ENCODE measurements at places on chromosomes 7 and 10.

DNA sequence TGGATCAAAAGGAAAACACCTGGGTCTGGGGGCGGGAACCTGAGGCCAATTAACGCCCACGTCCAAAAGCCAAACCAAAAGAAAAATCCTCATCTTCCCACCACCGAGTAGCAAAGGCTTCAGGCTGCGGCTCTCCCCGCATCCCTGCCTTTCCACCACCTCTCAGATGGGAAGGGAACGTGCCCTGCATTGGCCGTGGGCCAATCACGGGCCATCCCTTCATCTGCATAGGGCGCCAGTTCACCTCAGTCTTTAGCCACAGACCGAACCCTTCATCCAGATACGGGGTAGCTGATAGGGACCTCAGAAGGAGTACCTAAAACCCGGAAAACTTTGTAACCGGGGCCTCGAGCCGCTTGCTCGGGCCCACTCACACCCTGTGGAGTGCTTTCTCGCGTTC, 626 bp downstream of the PRPF18 start:
- DNase-seq, result peak; percentile 7

- DNase-seq, result no peak
These were observed 72.6 kb upstream of the NANOS1 start for GRCh38 chr10:118956802-118957442.

- no peak for DNase-seq
These were observed 39.3 kb downstream of the OGDH start for GRCh38 chr7:44645696-44646095.

DNA sequence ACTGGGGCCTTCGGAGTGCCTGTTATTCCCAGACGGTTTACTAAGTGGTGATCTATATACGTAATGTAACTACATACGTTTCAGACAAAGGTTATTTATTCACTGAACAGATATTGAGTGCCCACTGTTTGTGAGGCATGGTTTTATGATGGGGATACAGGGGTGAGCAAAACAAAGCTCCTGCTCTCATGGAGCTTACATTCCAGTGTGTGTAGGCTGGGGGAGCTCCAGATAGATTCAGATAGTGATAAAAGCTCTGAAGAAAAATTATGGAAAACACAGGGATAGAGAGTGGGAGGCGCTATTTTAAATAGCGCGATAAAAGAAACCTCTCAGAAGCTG, 466 bp upstream of the DNAJB12 start:
- no peak for DNase-seq

DNA sequence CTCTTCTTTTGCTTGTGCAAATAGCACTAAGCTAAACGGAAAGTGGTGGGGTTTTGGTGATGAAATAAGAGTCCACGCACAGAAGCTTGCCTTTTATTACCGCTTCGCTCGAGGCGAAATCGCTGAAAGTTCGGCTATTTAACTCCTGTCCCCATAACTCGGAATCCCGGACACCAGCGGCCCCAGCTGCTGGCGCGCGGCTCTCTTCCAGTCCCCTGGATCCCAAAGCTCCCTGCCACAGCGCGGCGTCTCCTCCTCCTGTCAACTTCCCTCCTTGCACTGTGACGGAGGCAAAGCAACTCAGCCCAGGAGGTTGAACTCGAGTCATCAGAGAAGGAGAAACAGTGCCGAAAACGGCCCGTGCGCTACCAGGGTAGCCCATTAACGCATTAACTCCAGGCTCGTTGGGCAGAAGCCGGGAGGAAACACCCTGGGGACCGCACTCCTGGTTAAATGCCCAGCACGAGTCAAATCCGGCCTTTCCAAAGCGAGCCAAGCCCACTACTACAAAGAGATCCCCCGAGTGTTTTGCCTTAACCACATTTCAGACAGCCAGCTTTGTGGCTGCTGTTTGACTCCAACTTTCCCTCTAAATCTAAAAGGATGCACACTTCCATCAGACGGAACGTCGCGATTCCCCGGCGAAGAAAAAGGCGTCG, 1.3 kb downstream of the SEMA3D start:
- DNase-seq, result peak; percentile 80

- DNase-seq, result no peak
These were observed 122.9 kb downstream of the NPY start for GRCh38 chr7:24406789-24407299.

- DNase-seq, result no peak
These were observed 73.9 kb upstream of the VIPR2 start for GRCh38 chr7:159218607-159219006.

DNA sequence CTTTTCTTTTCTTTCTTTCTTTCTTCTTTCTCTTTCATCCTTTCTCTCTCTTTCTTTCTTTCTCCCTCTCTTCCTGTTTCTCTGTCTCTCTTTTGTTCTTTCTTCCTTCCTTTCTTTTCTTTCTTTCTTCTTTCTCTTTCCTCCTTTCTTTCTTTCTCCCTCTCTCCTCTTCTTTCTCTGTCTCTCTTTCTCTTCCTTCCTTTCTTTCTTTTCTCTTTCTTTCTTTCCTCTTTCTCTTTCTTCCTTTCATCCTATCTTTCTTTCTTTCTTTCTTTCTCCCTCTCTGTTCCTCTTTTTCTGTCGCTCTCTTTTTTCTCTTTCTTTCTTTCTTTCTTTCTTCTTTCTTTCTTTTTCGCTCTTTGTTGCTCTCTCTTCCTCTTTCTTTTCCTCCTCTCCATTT, 1149.2 kb upstream of the AUTS2 start:
- DNase-seq, result no peak

- no peak for DNase-seq
These were observed 41.3 kb upstream of the AOAH start for GRCh38 chr7:36765605-36766004.

DNA sequence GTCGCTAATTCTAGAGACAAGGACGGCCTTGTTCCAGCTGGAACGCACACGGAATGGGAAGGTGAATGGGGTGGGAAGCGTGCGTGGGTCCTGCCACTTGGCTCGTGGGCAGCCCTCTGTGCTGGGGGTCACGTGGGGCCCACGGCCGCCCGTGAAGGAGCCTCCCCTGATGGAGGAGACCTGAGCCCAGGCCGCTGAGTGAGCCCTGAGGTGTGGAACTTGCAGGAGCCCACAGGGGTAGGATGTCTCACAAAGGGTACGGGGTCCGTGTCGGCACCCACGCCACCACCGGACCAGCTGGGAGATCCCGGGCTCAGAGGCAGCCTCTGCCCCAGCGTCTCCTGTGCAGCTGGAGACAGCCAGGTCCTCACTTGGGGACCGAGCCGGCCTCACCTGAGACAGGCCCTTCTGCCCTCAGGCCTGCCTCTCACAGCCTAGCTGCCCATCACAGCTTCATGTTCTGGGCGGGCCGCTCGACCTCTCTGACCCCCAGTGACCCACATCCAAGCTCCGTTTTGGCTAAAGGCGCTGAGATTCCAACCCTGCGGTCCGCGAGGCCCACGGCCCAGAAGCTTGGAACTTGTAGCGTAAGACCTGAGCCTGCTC, 84.8 kb downstream of the FOXL3 start:
- peak; percentile 26 for DNase-seq

GRCh38 chr10:78846071-78846470, 222.7 kb upstream of the ZMIZ1 start:
- DNase-seq, result no peak

GRCh38 chr10:33066558-33067236, 108.7 kb upstream of the ITGB1 start:
- DNase-seq, result no peak

DNA sequence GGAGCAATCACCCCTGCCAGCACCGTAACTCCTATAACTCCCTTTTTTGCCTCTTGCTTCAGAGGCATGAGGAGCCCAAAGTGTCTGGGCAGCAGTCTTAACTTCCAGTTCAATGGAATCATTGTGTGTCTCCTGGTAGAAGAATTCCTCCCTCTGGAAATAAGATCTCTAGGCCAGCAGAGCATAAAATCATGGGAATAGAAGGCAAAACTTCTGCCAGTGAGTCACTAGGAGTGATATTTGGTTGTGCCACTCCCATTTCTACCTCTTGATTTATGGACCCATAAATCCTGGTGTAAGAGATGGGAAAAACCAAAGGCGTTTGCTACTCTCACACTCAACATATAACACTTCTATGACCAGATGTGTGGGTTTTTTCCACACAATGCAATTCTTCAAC, 104.9 kb upstream of the FAM180A start:
- DNase-seq, result no peak

GRCh38 chr7:50281680-50282445, 22.7 kb upstream of the IKZF1 start:
- no peak for DNase-seq

DNA sequence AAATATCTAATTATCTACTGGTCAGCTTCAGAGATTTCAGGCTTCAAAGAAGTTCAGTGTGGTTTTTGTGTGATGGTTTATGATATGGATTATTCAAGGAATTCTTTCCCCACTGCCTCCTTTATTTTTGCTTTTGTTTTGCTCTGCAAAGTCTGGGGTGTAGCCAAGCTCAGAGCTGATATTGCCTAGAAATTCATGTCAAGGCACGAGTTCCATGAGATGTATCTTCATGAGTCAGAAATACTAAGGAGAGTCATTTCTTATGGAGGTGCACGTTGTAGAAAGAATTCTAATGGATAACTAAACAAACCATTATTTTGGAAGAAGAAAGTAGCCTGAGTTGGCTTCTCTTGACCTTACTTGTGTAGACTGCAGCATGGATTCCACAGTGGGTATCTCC, 37.4 kb downstream of the VIM start:
- DNase-seq, result no peak

- no peak for DNase-seq
These were observed 438.0 kb downstream of the CNTNAP2 start for GRCh38 chr7:146554556-146554955.

DNA sequence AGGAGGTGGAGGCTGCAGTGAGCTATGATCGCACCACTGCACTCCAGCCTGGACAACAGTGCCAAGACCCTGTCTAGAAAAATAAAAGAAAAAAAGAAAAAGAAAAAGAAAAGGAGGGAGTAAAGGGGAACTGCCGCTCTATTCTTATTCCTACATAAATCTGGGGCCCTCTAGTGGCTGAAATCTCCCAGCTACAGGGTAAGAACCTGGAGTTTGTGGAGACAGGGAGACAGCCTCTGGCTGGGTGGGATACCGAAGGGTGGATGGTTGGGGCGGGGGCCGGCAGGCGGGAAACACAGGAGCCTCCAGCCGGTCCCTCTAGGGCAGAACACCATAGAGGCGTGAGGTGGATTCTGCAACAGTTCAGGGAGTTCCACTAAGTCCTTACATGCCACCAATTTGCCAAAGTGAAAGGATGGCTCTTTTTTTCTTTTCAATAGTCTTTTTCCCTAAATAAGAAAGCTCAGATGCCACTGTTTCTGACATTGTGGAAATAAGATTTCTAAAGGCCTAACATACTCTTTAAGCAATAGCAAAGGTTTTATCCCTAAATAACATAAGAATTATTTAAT, 117.3 kb downstream of the SVIL start:
- DNase-seq, result no peak

GRCh38 chr10:80805343-80806020, 267.8 kb downstream of the SH2D4B start:
- DNase-seq, result no peak

- DNase-seq, result peak; percentile 56
These were observed 506.4 kb upstream of the C7orf33 start for GRCh38 chr7:148084138-148084537.

- no peak for DNase-seq
These were observed 153.6 kb downstream of the CACNB2 start for GRCh38 chr10:18293536-18294510.

- no peak for DNase-seq
These were observed 39.4 kb downstream of the ADRB1 start for GRCh38 chr10:114083040-114083439.

DNA sequence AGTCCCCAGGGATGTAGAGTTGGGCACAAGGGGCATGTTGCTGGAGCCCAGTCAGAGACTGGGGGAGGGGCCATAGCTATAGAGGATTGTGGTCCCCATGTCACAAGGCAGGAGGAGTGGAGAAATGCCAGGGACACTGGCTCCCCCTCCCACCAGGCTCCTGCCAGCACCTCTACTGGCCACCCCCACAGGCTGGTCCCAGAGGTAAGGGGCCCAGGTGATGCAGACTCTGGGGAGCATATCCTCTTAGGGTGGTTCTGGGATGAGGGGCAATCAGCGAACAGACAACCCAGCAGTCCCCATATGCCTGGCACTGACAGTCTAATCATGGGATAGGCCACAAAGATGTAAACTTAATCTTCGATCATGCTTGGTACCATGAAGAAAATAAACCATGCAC, 21.2 kb downstream of the C10orf71 start:
- DNase-seq, result no peak

DNA sequence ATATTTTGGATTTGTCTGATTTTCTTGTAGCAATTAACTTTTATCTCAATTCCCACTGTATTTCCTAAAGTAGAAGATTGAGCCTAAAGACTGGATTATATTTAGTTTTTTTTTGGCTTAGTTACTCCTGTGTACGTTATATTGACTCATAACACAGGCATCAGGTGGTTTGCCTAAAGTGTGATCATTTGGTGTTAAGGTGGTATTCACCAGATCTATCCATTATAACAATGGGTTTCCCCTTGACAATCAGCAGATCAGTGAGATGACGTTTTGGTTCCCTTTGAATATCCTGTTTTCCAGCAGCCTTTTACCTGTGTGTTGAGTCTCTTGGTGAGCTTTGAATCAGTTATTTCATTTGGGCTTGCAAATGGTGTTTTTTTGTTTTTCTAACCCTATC, 18.1 kb downstream of the MAPK8 start:
- DNase-seq, result no peak

GRCh38 chr7:129356176-129356575, 78.1 kb upstream of the STRIP2 start:
- DNase-seq, result no peak

GRCh38 chr10:74558403-74558802, 268.0 kb upstream of the KAT6B start:
- DNase-seq, result no peak

GRCh38 chr10:124030492-124031110, 62.8 kb downstream of the CHST15 start:
- no peak for DNase-seq

DNA sequence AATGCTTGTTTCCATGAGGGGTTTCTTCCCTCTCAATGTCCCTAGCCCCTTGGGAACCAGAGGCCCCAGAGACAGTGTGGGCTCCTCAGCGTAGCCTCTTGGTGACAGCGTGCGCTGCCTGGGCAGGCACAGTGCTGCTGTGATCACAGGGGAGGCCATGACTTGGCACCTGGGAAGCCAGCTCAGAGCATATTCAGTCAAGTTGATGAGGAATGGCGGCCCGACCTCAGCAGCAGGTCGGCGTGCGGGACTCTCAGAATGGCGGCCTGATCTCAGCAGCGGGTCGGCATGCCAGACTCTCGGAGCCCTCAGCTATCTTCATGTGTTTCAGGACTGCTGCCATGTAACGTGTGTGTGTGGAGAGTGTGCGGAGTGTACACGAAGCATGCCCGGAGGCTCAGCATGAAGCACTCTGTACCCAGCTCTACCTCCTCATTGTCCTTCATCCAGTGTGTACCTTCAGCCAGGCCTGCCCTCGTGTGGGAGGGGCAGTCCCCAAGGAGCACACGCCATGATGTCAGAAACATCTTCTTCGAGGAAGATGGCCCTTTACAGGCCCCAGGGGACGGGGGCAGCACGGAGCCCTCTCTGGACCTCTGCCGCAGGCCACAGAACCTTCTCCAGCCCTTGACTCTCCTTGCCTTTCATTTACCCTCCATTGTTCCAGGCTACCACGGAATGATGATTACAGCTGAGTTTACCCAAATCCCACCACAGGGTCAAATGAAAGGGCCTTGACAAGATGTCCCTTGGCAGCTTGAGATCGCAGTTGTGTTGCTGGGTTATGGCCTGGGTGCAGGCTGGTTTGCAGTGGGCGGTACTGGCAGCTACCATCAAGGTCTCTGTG, 130.4 kb downstream of the SMURF1 start:
- DNase-seq, result no peak

- no peak for DNase-seq
These were observed 338.8 kb upstream of the SEMA3D start for GRCh38 chr7:85525676-85526075.

- no peak for DNase-seq
These were observed 1036.8 kb upstream of the POT1 start for GRCh38 chr7:125966278-125967048.

GRCh38 chr10:114174695-114175188, 739 bp upstream of the CCDC186 start:
- no peak for DNase-seq

All from right kidney (tissue), 9 donors.